ENCODE measurements at places on chromosomes 7 and 10.

DNA sequence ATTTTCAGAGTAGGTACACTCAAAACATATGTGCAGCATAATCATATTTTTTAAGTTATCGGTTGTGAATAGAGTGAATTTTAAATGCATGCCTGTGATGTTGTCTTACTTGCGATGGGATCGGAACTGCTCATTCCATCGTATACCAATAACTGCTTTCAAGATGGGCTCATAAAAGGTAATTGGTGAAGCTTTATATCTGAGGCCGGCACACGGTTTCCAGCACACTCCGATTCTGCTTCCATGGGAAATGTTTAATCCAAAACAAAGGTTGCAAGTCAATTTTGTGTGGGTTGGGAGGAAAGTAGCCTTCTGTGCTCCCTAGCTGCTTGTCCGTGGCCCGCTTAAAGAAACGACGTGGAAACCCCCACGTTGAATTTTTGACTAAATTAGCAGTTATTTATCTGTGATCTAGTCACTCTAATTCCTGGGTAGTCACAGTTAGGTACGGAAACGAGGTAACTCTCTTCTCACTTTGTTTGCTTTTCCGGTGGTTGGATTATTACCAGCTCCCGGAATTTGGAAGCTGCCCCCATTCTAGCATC is 10.1 kb upstream of the CELF2 start:
- no peak for DNase-seq

- DNase-seq = no peak
Measured at GRCh38 chr7:33286501-33286900, 157.1 kb downstream of the BBS9 start.

DNA sequence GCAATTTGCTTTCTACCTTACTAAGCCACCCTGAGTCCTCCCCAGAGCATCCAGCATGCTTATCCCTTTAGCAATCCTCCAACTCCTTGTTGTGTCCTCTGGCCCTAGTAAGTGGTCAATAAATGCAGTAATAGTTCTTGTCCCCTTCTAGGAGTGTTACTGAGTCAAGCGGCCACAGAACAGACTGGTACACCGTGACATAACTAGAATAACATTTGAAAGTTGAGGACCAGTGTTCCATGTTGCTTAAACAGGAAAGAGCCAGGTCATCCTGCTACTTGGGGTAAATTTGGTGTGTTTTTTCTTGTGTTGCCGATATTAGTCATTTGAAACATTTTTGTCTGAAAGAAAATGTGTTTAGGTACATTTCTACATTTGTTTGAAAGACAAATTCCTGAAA is 4.8 kb upstream of the CDK6 start:
- DNase-seq = no peak

DNA sequence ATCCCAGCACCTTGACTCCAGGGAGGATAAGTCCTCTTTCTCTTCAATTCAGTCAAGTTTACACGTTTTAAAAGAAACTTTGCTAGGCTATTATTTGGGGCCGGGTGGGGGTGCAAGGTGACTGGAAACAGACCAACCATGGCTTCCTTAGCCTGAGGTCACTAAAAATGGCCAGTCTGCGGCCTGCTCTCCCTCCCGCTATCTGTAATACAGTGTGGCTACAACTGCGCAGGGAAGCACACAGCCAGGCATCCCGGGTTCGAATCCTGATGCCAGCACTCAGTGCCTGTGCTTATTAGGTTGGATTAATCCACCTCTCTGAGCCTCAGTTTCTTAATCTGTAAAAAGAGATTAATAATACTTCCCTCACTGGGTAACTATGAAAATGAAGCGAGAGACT is 19.5 kb downstream of the ATP6V1F start:
- no peak for DNase-seq

GRCh38 chr10:124008681-124009080 is 84.7 kb downstream of the CHST15 start:
- DNase-seq = no peak

DNA sequence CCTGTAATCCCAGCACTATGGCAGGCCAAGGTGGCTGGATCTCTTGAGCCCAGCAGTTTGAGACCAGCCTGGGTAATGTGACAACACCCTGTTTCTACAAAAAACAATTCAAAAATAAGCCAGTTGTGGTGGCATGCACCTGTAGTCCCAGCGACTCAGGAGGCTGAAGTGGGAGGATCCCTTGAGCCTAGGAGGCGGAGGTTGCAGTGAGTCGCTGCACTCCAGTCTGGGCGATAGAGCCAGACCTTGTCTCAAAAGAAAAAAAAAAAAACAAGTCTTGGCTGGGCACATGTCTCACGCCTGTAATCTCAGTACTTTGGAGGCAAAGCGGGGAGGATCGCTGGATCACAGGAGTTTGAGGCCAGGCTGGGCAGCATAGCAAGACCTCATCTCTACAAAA is 74.6 kb upstream of the PDSS1 start:
- DNase-seq = no peak

DNA sequence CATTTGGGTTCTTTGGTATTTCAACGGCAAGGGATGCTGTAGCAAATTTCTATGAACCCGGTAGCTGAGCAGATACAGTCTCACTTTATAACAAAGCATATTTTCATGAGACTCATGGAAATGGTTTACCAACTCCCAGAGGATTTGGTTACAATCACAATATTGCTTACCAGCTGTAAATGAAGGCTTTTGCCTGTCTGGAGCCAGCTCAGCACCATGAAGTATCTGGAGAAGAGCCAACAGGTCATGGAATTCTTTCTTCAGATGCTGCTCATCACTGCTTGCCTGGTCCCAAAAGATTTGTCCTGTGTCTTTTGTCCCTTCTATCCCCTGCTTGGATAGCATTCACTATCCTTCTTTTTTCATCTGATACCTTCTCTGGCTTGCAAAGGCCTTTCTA is 316.9 kb upstream of the PHYHIPL start:
- DNase-seq = no peak

- no peak for DNase-seq
Measured at GRCh38 chr10:43058716-43059335, 18.0 kb upstream of the RET start.

GRCh38 chr7:157013602-157014549 is 3.4 kb upstream of the MNX1 start:
- no peak for DNase-seq

- no peak for DNase-seq
Measured at GRCh38 chr7:19213746-19214145, 68.5 kb upstream of the FERD3L start.

DNA sequence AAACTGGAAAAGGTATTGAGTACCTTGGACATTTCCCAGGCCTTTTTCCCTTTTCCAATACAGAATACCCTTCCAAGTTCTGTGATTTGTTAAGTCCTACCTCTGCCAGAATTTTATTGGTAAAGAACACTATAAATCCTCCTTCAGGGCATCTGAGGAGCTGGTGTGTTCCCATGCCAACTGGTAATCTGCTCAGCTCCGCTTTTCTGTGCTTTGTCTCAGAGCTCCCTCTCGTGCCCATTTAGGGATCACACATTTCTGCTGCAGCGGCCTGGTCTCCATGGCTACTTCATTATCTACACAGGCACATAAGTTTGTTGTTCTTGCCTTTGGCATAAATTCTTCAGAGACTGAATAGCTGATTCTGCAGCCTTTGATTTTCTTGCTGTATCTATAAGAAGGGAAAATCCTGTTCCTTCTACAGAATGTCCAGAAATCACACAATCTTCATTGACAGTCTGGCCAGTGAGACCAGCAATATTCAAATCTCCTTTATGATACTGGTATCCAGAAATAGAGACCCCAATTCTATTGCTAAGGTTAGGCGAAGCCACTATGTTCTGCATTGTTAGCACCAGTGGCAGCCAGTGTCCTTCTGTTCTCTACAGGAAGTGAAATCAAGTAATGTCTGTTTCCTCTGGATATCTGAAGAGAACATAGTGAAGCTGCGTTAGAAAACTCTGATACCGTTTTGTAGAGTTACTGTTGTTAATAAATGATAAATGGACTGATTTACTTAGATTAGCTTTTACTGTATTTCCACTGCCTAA is 51.9 kb downstream of the DENND11 start:
- DNase-seq = no peak

Data from vagina (tissue), 2 donors.